ENCODE measurements at places on chromosomes 12 and 14.

- DNase-seq = no peak
Observed at GRCh38 chr14:95240859-95241813, 78.6 kb downstream of the CLMN start.

- DNase-seq = no peak
Observed at GRCh38 chr12:130460611-130461446, 123.1 kb downstream of the PIWIL1 start.

GRCh38 chr14:69675877-69676416 is 64.6 kb downstream of the SUSD6 start:
- no peak for DNase-seq

GRCh38 chr14:50830932-50831725 is at the start of gene NIN:
Gene NIN, minus strand, starts transcription at chr14:50831162. Its CDS starts 9,106 bp downstream, at chr14:50822056.
- DNase-seq = peak; percentile 93

DNA sequence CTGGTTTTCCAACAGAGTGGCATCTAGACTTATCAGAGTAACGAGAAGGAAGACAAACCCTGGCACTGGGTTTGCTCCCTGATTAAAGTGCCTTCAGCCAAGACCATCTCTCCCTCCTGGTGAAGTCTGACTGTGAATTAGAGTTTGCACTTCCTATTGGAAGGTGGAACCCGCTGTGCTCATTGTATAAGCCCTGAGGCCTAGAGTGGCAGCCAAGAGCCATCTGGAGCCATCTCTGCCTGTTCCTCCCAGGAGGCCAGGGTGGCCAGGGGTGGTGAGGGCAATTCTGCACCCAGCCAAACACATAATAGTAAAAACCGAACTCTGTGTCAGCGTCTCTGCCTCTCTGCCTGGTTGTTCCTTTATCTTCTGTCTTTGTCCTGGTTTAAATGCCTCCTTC is 25.0 kb downstream of the MFAP5 start:
- DNase-seq = peak; percentile 5

- DNase-seq = peak; percentile 78
Observed at GRCh38 chr14:101120641-101121507, 217.4 kb upstream of the RTL1 start.

DNA sequence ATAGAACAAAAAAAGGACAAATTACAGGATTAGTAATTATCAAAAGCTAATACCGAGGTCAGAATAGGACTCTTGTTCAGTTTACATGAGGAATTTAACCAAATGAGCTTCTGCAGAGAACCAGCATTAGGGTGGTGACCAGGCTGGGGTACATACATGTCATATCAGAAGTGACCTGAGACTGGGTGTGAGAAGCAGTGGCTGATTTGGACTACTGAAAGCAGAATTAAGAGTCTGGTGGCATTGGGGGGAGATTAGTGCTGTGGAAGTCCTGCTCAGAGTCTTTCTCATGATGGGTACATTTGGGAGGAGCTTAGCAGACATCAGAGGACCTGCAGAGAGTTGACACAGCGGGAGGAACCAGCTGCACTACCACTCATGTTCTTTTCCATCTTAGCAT is 21.7 kb downstream of the TRAF3 start:
- DNase-seq = no peak

GRCh38 chr14:47195582-47195981 is 479.8 kb downstream of the MDGA2 start:
- DNase-seq = no peak

GRCh38 chr12:122789637-122790036 is 15.3 kb downstream of the CCDC62 start:
- DNase-seq = no peak

GRCh38 chr12:113569806-113570205 is 98.1 kb upstream of the LHX5 start:
- no peak for DNase-seq

GRCh38 chr12:82593901-82594396 is 92.8 kb upstream of the TMTC2 start:
- peak; percentile 90 for DNase-seq

- peak; percentile 38 for DNase-seq
Observed at GRCh38 chr14:29278301-29279263, 512.0 kb downstream of the FOXG1 start.

DNA sequence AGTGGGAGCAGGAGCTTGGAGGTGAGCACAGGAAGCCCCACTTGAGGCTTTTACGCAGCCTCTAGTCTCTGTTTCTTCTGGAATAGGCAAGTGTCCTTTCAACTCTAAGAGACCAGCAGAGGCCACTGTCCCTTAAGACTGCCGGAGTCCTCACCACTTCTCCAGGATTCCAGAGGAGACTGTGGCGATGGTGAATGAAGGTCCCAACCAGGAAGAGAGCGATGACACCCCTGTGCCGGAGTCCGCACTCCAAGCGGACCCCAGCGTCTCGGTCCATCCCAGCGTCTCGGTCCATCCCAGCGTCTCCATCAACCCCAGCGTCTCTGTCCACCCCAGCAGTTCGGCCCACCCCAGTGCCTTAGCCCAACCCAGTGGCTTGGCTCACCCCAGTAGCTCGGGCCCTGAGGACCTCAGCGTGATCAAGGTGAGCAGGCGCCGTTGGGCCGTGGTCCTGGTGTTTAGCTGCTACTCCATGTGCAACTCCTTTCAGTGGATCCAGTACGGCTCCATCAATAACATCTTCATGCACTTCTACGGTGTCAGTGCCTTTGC is 442 bp downstream of the FLVCR2 start:
- DNase-seq = peak; percentile 54

DNA sequence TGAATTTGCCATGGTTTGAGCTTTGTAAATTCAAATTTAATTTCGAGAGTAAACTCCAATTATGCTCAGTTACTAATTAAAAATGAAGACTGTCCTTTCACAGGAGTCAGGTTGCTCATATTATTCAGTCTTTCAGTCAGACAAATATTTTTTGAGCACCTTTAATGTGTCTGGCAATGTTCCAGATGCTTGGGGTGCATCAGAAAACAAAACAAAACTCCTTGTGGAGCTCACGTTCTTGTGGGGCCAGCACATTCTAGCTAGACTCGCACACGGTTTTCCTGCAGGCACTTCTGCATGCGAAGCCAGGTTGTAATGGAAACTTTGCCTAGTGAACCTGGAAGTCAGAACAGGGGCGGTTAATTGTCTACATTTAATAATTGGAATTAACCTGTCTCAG is 64.0 kb upstream of the ATF1 start:
- peak; percentile 80 for DNase-seq

GRCh38 chr14:53213761-53214160 is 60.6 kb upstream of the DDHD1 start:
- DNase-seq = no peak

DNA sequence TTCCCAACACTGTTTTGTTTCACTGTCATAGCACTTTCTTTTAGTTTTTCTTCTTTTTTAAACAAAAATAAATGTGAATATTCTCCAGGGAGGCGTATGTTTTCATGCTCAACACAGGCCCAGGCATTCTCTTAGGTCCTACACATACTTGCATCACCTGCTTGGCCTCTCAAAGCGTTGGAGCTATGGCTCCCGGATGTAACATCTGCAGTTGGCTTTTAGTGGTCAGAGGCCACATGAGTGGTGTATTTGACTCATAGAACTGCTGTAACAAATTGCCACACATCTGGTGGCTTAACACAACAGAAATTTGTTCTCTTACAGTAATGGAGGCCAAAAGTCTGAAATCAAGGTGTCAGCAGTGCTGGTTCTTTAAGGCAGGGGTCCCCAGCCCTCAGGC is 44.6 kb upstream of the VRK1 start:
- no peak for DNase-seq

All from NCI-H69 (cell line).